ENCODE measurements at places on chromosomes 3 and 15. TPM values are rescaled to one million over a fixed set of nuclear protein-coding genes. Genes with fewer than 3 reads are reported as not detected.

GRCh38 chr3:172839679-172840078, 89.2 kb downstream of the ECT2 start:
- H3K36me3 ChIP-seq: no peaks in the 10 kb centered on the region
- H3K27ac ChIP-seq: no peak overlapping the region
- no peak for DNase-seq
- H3K27me3 ChIP-seq: peaks cover 10% of the 10 kb centered on the region

CKMT1A gene
- not detected for total RNA-seq

AGBL1 gene
- total RNA-seq: not detected

DNA sequence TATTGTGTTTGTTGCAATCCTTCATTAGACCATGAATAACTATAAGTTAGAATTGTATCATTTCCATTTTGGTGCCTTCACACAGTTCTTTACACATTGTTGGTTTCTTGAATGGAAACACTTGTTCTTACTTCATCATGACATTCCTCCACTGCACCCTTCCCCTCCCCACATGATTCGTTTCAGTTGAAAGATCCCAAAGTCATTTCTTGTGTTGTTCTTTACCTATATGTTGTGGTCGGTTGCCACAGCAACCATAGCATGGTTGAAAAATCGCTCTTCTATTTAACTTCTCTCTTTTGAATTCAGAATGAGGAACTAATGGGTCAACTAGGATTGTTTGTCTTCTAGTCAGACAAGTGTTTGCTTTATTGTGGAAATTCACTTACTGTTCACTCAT, 103.3 kb downstream of the IL1RAP start:
- no peaks in the 10 kb centered on the region for H3K27me3 ChIP-seq
- no peak overlapping the region for H3K4me3 ChIP-seq
- DNase-seq: peak; percentile 55
- peaks cover 56% of the 10 kb centered on the region for H3K4me1 ChIP-seq
- H3K36me3 ChIP-seq: peaks cover 18% of the 10 kb centered on the region

DNA sequence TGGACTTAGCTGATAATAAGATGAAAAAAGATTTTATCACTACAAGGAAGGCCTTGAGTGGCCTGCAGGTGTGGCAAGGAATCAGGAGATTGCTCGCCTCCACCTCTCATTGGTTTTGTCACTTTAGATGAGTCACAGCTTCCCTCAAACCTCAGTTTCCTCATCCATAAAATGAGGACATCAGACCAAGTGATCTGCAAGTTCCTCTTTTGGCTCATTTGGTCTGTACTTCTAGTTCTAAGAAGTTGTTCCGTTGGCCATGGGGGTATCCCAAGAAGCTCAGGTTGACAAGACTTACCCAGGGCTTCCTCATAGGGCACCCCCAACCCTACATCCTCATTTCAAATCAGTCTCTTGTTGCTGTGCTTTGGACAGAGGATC, 254.1 kb downstream of the UACA start:
- peaks cover 24% of the 10 kb centered on the region for H3K36me3 ChIP-seq
- no peak overlapping the region for H3K4me3 ChIP-seq
- no peak for DNase-seq
- peaks cover 21% of the 10 kb centered on the region for H3K27me3 ChIP-seq

LDHAL6B gene
- total RNA-seq: not detected

DNA sequence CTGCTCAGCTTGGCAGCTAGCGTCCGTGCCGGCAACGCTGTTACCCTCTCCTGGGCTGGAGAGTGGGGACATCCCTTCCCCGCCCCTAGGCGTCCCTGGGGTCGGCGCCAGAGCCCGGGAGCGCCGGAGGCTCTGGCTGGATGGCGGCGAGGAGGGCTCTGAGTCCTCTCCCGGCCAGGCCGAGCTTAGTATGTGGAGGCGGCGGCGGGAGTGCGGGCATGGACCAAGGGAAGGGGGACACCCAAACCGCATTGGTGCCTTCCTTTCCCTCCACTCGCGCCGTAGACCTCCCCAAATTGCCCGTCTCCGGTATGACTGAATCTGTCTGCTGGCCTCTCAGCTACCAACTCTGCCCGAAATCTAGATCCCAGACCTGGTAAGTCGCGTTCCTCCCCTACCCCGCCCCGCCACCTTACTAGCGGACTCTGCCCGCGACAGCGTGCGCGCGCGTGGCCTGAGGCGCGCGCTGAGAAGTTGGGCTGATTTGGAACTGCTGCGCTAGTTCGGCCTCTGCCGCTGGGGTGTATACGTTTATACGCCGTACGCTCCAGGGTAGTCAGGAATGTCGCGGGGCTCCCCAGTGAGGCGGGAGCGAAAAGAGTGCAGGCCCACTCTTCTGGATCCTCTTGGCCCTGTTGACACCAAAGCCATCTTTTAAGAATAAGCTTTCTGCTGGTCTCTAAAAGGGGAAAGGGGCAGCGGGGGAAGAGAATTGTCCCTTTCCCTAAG, 12.2 kb downstream of the ZIC1 start:
- no peak overlapping the region for H3K4me3 ChIP-seq
- no peak overlapping the region for H3K27ac ChIP-seq
- peaks cover 71% of the 10 kb centered on the region for H3K27me3 ChIP-seq
- no peak for DNase-seq
- no peaks in the 10 kb centered on the region for H3K4me1 ChIP-seq

GRCh38 chr15:62894322-62895085, 148.0 kb upstream of the TPM1 start:
- no peaks in the 10 kb centered on the region for H3K36me3 ChIP-seq
- peaks cover 6% of the 10 kb centered on the region for H3K27me3 ChIP-seq
- no peaks in the 10 kb centered on the region for H3K4me1 ChIP-seq
- H3K4me3 ChIP-seq: no peak overlapping the region
- H3K27ac ChIP-seq: no peak overlapping the region

DNA sequence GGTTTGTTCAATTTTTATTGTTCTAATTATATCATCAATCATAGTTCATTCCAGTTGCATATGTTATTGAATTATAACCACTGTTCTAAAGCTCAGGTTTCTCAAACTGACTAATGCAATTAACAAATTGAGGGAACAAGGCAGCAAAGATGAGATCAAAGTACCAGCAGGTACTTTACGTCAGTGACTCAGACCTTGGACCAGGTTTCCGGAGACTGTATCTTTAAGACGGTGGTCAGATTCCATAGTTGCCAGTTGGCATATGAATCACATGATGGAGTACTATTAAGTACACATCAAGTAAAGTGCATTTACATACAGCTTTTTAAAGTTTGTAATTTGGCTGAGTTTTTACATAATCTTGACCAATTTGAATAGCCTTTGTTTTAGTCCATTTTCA, 583.6 kb upstream of the ROBO2 start:
- no peak overlapping the region for H3K27ac ChIP-seq
- no peak overlapping the region for H3K4me3 ChIP-seq
- no peaks in the 10 kb centered on the region for H3K27me3 ChIP-seq
- no peak for DNase-seq

MTHFS gene
- total RNA-seq: 35.7 TPM

DNA sequence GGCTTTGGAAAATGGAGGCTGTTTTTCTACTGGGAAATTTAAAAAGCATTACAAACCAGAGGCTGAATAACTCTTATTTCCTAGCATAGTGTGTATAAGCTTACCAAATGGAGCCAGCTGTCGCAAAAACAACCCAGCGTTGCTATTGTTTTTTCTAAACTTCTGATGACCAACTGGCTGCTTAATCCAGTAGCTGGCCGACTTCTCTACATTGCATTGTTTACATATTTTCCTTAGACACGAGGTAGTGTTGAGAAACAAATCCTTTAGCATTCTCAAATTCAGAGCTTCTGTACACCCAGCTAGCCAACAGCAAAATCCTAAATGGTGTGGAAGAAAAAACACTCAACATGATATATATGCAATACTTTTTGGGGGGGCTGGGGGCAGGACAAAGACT, 161.0 kb upstream of the ADAMTS9 start:
- H3K4me3 ChIP-seq: no peak overlapping the region
- H3K27ac ChIP-seq: no peak overlapping the region
- no peaks in the 10 kb centered on the region for H3K4me1 ChIP-seq
- H3K27me3 ChIP-seq: no peaks in the 10 kb centered on the region
- DNase-seq: no peak
- no peaks in the 10 kb centered on the region for H3K36me3 ChIP-seq

- H3K4me3 ChIP-seq: no peak overlapping the region
- no peak overlapping the region for H3K27ac ChIP-seq
- no peaks in the 10 kb centered on the region for H3K36me3 ChIP-seq
Measured at GRCh38 chr3:117201901-117202774, 492.6 kb downstream of the TUSC7 start.

DNA sequence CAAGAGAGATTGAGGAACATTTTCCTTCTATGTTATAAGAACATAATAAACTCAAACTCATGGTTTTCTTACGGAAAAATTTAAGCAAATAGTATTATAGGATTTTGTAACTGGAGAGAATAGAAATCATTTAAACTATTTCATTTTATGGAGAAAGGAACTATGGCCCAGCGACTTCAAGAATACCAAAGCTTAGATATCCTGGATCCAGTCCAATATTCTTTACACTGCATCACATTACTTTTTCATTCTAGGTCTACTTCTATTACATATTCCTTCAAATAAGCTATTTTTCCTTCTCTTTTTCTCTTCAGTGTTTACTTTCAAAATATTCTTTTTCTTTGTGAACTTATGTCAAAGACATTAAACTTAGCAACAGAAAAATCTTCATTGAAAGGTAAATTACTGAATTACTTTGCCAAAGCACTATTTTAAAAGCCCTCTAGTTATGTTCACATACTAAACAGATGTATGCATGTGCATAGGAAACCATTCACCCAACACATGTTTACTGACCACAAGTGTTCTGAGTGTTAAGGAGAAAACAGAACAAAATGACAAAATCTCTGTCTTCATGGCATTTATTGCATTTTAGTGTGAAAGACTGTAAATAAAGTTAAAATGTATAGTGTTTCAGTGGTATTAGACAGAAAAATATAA, 20.4 kb downstream of the KPNA4 start:
- no peaks in the 10 kb centered on the region for H3K27me3 ChIP-seq
- peaks cover 21% of the 10 kb centered on the region for H3K36me3 ChIP-seq
- no peak overlapping the region for H3K4me3 ChIP-seq

- no peaks in the 10 kb centered on the region for H3K36me3 ChIP-seq
- H3K4me1 ChIP-seq: no peaks in the 10 kb centered on the region
- H3K4me3 ChIP-seq: no peak overlapping the region
- H3K27me3 ChIP-seq: peaks cover 4% of the 10 kb centered on the region
- no peak for DNase-seq
Measured at GRCh38 chr3:187473778-187474406, 105.7 kb downstream of the RTP4 start.

- peaks cover 8% of the 10 kb centered on the region for H3K36me3 ChIP-seq
- H3K27ac ChIP-seq: peak overlapping the region; percentile 91
- peak; percentile 51 for DNase-seq
- peaks cover 49% of the 10 kb centered on the region for H3K4me1 ChIP-seq
- peak overlapping the region; percentile 16 for H3K4me3 ChIP-seq
Measured at GRCh38 chr15:77179541-77179998, 108.7 kb upstream of the TSPAN3 start.

DNA sequence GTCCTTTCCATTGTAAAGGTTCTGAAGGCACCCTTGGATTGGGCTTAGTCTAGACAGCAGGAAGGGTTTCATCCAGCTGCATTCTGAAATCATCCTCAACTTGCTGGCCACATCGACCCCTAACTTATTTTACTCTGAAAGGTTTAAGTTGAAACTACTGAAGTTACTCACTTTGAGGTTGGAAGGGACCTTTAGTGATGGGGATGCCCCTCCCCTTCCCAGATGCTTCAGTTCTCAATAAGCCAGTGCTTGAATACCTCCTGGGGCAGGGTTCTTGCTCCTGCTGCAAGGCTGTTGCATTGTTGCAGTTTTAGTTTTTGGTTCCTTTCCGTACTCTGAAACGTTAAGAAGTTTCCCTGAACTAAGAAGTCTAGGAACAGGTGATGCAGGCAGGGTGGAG, 26.4 kb downstream of the FGD5 start:
- no peak for DNase-seq
- peaks cover 24% of the 10 kb centered on the region for H3K4me1 ChIP-seq
- H3K27me3 ChIP-seq: peaks cover 27% of the 10 kb centered on the region
- H3K4me3 ChIP-seq: no peak overlapping the region
- H3K36me3 ChIP-seq: no peaks in the 10 kb centered on the region

- H3K4me1 ChIP-seq: peaks cover 4% of the 10 kb centered on the region
- no peak overlapping the region for H3K4me3 ChIP-seq
- DNase-seq: no peak
- peaks cover 50% of the 10 kb centered on the region for H3K36me3 ChIP-seq
- H3K27ac ChIP-seq: no peak overlapping the region
Measured at GRCh38 chr15:63718590-63719035, 115.1 kb downstream of the HERC1 start.

LSAMP gene
- total RNA-seq: not detected

DNA sequence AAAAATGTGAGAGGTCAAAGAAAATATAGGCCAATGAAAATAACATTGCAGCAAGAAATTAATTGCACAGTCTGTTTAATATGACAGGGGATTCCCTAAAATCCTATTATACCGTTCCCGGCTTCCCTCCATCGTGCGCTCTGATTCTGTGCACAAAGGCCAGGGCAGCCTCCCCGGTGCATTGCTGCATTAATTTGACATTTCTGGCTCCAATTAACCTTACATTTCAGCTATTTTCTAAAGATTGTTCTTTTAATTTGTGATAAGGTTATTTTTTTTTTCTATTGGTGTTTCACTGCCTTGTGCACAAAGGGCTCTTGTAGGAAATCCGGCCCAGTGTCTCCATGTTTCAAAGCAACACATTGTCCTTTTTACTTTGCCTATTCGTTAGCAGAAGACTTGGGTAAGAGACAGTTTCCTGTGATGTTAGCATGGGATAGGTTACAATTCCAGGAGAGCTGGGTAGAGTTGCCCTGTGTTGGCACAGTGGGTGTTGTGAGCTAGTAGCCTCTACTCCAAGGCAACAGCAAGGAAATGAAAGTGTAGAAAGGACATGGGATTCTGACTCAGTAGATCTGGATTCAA, 257.3 kb upstream of the IGF1R start:
- no peak overlapping the region for H3K4me3 ChIP-seq
- no peaks in the 10 kb centered on the region for H3K36me3 ChIP-seq
- no peak overlapping the region for H3K27ac ChIP-seq
- H3K4me1 ChIP-seq: no peaks in the 10 kb centered on the region
- no peak for DNase-seq

GRCh38 chr15:76987276-76987675, 7.7 kb upstream of the PSTPIP1 start:
- H3K4me3 ChIP-seq: no peak overlapping the region
- peaks cover 66% of the 10 kb centered on the region for H3K4me1 ChIP-seq
- H3K27ac ChIP-seq: peak overlapping the region; percentile 91
- DNase-seq: no peak

Measured in activated CD4-positive, alpha-beta T cell treated with anti-CD3 and anti-CD28 coated beads, Interleukin-2, amount 10 ng/mL, durations not matched to agents 7 days and 5 days (primary cell).